G401 (cell line): ENCODE measurements at places on chromosomes 16 and 17. TPM values are rescaled to one million over a fixed set of nuclear protein-coding genes. Genes with fewer than 3 reads are reported as not detected.

GRCh38 chr16:9003322-9003721 lies 39.6 kb upstream of the USP7 start:
- DNase-seq: no peak

GRCh38 chr17:37742762-37743611 lies 1.9 kb downstream of the HNF1B start:
- DNase-seq: no peak

The MRTFB gene
- total RNA-seq: 3.1 and 6.4 TPM in 2 replicates

GRCh38 chr17:32349854-32350665 lies at the start of gene ZNF207:
ZNF207 (plus strand) TSS chr17:32350157; CDS start chr17:32350286, 129 bp downstream.
- peak; percentile 96 for DNase-seq

The SCNN1B gene
- total RNA-seq: not detected in 2 replicates

The MAP3K14 gene
- total RNA-seq: 17.5 and 17.8 TPM in 2 replicates

The MYL11 gene
- 0.58 TPM in 1 of 2 replicates, not detected in the other for total RNA-seq

GRCh38 chr16:53034306-53034705 lies 18.4 kb downstream of the CHD9NB start:
- no peak for DNase-seq

The TRAF4 gene
- total RNA-seq: 51.8 and 69.0 TPM in 2 replicates

DNA sequence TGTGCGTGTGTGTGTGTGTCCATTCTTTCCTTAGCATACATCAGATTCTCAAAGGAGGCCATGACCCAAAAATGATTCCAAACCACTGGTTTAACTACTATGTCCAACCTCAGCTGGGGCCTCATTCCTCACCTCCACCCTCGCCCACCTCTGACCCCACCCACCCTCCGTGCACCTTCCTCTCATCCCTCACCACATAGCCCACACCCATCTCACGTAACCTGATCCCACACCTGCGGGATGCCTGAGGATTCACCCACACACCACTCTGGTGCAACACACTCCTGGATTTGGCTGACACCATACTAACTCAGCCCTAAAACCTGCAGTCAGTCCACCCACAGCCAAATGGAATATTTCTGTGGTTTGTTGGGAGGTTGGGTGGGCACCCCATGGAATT lies 3.3 kb upstream of the CSNK2A2 start:
- DNase-seq: no peak

DNA sequence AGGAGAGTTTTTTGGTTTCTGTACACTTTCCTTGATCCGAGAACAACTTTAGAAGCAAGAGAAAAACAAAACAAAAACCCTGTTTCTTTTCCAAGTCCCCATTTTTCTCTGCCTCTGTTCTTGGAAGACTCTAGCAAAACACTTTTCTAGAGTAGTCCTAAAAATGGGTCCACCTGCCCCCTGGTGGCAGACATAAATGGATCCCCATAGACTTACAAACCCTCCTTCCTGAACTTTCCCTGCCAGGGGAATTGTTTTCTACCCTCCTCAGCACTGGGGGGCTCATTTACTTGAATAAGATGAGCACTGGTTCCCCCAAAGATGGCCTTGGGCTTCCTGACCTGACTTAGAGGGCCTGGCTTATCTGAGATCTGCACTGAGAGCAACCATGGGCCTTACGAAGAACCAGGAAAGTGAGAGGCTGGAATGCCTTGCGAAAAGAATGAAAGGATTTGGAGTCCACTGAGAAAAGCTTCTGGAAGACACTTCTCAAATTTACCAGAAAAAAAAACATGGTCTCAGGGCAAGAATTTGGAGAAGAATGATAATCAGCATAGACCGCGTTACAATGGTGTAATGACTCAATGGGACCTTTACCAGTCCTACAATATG lies 48.0 kb upstream of the CDYL2 start:
- peak; percentile 3 for DNase-seq

DNA sequence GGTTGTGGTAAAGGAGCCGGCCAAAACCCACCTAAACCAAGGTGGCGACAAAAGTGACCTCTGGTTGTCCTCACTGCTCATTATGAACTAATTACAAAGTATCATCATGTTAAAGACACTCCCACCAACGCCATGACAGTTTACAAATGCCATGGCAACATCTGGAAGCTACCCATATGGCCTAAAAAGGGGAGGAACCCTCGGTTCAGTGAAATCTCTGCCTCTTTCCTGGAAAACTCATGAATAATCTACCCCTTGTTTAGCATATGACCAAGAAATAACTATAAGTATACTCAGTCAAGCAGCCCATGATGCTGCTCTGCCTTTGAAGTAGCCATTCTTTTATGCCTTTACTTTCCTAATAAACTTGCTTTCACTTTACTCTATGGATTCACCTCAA lies 72.2 kb downstream of the CYLD start:
- no peak for DNase-seq

The PRR15L gene
- total RNA-seq: not detected in 2 replicates

The C16orf89 gene
- not detected in 2 replicates for total RNA-seq

- peak; percentile 59 for DNase-seq
Observed at GRCh38 chr16:88610909-88611812, 27.2 kb upstream of the IL17C start.

DNA sequence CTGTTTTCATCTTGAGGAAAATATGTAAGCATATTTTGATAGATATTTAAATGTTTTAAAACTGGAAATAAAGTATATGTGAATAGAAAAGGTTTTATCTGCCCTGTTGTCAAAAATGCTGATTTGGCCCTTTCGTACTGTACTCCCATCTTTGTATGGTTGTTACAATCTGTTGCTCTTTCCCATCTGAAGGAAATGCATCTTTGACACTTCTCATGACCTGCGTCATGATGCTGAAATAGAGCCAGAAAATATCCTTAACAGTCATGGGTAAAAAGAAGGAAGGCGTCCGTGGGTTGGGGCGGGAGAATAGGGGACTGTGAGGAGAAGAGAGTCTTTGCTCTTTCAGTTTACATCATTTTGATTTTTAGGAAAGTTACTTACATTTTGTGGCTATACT lies 327.7 kb downstream of the BCAS3 start:
- no peak for DNase-seq

- no peak for DNase-seq
Observed at GRCh38 chr16:12661656-12662172, 142.0 kb downstream of the CPPED1 start.

The DNAI2 gene
- not detected in 2 replicates for total RNA-seq

DNA sequence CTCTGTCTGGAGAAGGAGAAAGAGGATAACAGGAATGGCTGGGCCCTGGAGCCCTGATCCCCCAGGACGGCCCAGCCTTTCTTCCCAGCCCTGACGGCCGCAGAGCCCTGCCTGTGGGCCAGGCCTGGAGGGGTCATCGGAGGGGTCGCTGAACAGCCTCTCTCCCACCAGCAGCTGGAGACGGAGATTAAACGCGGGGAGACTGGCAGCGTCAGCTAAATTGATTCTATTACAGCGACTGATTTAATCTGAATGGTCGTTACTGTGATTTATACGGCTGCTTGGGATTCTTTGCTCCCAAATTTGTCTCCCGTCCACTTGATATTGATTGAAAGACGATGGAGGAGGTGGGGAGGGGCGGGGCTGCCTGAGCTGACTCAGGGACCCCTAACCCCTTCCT lies 7.1 kb upstream of the CDH15 start:
- no peak for DNase-seq

The CUEDC1 gene
- total RNA-seq: 26.7 and 42.3 TPM in 2 replicates

GRCh38 chr16:30802936-30803335 lies 15.9 kb upstream of the ZNF629 start:
- DNase-seq: no peak

GRCh38 chr17:50078430-50078829 lies 16.7 kb upstream of the PDK2 start:
- no peak for DNase-seq

- no peak for DNase-seq
Observed at GRCh38 chr16:87809150-87809902, 43.5 kb upstream of the KLHDC4 start.

DNA sequence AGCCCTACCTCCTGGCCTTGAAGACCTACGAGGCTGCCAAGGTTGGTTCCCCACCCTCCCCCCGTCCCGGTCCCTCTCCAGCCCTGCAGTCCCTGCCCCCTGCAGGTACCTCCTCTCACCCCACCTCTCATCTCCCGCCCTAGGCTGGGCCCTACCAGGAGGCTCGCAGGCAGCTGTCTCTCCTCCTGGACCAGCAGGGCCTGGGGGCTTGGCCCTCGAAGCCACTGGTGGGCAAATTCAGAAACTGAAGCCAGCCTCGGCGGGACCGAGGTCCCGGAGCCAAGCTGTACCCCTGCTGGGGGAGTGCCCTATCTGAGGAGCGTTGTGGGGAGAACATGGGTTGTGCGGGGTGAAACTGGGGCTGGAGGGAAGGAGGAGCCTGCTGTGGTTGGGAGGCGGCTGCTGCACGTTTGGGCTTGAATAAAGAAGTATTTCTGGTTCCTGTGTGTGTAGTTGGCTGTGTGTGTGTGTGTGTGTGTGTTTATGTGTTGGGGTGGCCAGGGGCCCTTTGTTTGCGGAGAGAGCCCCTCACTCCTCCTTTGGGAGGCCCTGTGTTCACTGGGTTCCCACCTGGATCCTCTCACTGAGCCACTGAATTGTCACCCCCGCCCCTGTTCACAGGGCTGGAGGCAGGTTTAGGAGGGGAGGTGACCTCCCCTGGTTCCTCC lies 5.9 kb downstream of the ADAD2 start:
- DNase-seq: no peak

GRCh38 chr16:85420501-85421337 lies 192.4 kb upstream of the GSE1 start:
- no peak for DNase-seq

DNA sequence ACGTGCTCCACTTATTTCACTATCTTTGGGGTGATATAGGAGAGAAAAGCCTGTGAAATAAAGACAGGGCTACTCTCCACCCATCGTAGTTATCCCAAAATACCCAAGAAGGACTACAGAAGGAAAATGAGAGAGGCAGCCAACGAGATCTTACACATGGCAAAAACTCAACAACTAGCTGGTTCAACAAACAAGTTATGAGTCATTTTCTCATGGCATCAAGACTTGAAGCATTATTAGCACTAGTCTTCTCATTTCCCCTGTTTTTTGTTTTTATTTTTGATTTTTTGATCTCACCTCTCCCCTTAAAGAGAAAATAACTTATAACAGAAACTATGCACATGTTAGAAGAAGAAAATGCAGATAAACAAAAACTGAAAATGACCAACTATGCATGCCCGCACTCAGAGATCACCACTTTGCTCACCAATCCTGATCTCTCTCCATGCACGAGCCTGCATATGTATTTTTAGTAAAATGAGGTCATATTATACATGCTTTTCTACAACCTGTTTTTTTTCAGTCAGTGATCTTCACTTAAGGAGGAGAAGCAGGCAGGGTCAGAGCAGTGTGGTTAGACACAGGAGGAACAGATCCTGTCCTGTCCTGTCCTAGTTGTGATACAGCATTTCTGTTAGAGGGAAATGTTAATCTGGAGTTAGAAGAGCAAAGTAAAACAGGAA lies 22.8 kb downstream of the FAM117A start:
- peak; percentile 67 for DNase-seq

GRCh38 chr16:7644176-7644575 lies 311.5 kb downstream of the RBFOX1 start:
- no peak for DNase-seq

DNA sequence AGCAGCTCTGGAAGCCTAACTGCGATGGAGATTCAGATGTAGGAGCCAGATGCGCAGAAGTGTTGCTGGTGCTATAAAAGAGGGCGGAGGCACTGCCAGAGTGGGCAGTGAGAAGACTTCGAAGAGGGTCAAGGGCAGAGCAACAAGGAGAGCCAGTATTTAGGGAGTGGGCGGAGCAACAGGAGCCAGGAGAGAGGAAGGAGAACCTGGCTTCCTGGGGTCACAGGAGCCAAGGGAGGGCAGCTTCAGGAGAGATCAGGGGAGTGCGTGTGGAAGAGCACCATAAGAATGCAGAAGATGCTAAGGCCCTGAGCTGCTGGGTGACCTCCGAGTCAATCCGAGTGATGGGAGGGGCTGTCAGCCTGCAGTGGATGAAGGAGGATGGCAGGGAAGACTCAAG lies 14.4 kb upstream of the MRPS23 start:
- no peak for DNase-seq

GRCh38 chr17:65290616-65291015 lies 153.4 kb downstream of the RGS9 start:
- DNase-seq: no peak

GRCh38 chr17:58280480-58281217 lies at the start of gene MPO:
MPO (minus strand) TSS chr17:58280935; CDS start chr17:58280758, 177 bp downstream.
- no peak for DNase-seq

The THUMPD1 gene
- total RNA-seq: 34.2 and 37.6 TPM in 2 replicates

The SMIM22 gene
- not detected in 2 replicates for total RNA-seq
